D721Med (cell line): ENCODE measurements at places on chromosomes 4 and X.

DNA sequence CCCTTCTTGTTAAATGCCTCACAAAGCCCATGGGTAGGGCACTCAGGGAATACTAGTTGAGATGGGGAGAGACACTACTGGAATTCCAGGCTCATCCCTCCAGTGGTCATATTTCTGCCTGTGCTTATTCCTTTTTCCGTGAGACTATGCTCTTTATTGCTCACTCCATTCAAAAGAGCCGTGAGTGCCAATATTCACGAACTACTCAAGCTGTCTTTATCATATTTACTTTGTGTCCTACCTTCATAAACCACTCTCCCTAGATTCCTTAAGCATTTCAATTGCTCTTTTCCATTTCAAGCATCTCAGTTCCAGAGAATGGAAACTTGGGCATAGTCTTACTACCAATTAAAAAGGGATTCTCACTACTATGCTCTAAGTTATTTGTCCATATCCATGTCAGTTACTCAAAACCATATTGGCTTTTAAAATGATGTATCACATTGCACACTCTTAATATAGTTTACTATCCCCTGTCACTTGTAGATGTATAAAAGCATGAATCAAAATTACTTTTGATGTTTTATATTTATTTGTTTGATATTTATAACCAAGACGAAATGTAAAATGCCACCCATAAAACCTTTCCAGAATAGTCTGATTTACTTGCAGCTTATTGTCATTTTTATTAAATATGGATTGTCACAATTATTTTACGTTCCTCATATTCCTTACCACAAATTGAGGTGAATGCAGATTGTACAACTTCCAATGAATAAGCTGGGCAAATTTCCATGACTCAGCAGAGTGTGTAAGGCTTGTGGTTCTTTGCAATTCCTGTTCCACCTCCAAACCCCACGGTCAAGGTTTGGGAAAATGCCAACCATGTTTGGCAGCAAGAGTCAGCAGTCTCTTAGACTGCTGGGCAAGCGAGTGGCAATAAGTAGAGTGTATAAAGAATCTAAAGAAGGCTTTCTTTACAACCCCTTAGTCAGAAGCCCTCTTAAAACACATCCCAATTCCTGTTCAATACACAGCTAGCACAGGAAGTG lies 24.4 kb downstream of the ENOX2 start:
- no peak for DNase-seq

DNA sequence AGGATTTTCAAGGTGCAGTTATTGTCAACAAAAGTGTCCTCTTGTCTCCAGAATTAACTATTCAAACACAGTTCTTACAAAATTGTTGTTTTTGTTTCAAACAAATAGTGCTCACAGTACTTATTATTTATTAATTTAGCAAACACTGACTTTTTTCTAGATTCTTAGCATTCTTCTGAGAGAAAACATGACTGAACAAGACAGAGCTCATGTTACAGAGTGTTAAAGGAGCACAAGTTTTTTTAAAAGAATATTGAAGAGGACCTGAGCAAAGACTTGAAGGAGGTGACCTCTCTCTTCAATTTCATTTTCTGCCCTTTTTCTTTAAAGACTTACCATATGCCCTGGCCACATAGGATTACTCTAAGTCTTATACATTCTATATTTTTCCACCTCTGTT lies 2220.3 kb upstream of the AGA start:
- DNase-seq: no peak

GRCh38 chrX:13265549-13266132 lies 54.2 kb downstream of the ATXN3L start:
- no peak for DNase-seq

DNA sequence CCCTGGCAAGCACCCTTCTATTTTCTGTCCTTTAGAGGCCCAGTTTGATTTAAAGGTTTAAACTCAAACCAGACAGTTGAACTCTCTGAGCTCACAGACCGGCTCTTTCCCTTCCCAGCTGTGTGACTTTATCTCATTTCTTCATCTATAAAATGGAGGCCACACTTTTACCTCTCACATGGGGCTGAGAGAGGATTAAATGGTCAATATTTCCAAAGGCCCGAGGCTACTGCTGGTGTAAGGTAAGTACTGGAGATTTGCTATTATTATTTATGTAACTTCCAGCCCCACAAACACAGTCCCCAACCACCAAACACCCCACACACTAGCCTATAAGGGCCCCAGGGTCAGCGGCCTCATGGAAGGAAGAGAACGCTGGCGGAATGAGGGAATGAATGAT lies 13.6 kb upstream of the CYTL1 start:
- no peak for DNase-seq

GRCh38 chr4:151948351-151949016 lies 187.7 kb upstream of the GATB start:
- no peak for DNase-seq

- no peak for DNase-seq
Observed at GRCh38 chrX:63764946-63765345, 20.1 kb downstream of the ARHGEF9 start.

- DNase-seq: no peak
Observed at GRCh38 chrX:8987672-8988250, 46.2 kb downstream of the FAM9B start.

DNA sequence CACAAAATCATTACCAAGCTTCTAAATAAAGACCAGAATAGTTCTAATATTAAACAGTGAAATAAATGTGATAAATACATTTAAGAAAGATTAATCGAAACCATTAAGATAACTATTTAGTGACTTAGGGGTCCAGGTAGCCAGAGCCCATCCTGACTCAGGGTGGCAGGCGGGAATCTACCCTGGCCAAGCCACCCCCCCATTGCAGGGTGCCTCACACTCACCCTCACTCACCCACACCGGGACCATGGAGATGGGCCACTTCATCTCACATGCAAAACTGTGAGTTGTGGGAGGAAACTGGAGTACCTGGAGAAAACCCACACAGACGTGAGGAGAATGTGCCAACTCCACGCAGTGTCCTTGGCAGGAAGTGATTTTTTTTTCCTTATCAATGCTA lies 237.6 kb upstream of the HAND2 start:
- DNase-seq: no peak

DNA sequence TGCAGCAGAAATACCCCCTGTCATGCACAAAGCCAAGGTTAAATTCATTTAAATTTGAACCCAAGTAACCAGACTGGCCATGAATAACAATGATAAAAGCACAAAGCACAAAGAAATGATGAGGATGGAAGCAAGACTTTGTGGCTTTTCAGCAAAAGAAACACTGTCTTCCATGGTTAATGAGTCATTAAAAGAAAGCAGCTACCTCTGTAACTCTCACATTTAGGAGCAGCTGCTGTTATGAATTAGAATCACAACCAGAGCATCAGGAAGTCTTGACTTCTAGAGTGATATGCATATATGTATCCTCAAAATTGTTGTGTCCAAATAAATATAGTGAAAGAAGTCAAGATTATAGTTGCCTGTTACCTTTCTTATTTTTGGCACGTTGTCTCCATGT lies 70.7 kb upstream of the RPS6KA6 start:
- no peak for DNase-seq

DNA sequence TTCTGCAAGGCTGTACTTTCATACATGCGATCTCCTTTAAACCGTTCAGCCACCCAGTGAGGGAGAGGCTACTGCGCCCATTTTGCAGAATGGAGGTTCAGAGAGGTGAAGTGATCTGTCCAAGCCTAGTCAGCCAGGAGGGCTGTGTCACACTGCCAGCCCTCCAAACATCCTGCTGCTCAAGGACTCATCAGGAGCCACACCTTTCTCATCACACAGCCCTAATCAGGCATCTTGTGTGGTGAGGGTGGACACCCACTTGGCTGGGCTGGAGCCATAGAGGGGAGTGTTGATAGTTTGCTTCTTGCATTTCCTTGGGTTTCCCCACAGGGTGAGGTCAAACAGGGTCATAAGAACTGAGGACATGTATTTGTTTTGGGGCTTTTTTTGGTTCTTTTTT lies 5.4 kb upstream of the CXCR3 start:
- no peak for DNase-seq

GRCh38 chr4:8907596-8908205 lies 36.1 kb upstream of the HMX1 start:
- no peak for DNase-seq

GRCh38 chr4:185787926-185788679 lies 23.9 kb downstream of the SORBS2 start:
- no peak for DNase-seq

DNA sequence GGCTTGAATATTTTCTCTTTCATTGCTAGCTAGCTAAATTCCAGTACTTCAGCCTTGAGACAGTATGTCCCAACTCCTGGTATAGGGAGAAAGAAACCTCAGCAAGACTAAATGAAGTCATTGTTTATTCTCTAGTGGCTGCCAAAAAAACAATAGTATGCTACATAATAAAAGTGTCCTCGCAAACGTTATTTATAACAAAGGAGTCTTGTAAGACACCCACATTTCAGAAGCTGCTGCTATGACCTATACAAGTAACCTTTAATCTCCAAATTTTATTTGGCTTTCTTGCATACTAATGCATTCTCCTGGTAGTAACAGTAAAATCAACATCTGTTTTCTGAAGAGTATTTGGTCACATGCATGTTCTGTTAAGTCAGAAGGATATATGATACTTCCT lies 28.8 kb downstream of the NEK1 start:
- DNase-seq: no peak

- DNase-seq: no peak
Observed at GRCh38 chrX:121569609-121570008, 522.2 kb downstream of the GLUD2 start.

DNA sequence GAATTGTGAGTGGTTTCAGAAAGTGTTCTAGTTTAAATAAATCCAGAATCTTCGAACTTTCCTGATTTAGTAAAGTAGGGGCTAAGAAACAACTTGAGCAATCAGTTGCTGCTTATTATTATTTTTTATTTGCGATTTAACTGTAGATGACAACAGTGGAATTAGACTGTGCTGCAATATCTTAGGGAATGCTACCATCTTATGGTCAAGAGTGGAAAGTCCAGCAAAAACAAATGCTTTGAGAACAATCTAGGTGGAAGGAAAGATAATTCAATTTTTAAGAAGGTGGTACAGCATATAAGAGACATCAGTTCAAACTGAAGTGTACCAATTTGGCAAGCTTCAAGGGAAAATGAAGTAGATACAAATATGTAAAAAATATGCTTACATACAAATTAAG lies 73.3 kb downstream of the CYLC1 start:
- DNase-seq: no peak

DNA sequence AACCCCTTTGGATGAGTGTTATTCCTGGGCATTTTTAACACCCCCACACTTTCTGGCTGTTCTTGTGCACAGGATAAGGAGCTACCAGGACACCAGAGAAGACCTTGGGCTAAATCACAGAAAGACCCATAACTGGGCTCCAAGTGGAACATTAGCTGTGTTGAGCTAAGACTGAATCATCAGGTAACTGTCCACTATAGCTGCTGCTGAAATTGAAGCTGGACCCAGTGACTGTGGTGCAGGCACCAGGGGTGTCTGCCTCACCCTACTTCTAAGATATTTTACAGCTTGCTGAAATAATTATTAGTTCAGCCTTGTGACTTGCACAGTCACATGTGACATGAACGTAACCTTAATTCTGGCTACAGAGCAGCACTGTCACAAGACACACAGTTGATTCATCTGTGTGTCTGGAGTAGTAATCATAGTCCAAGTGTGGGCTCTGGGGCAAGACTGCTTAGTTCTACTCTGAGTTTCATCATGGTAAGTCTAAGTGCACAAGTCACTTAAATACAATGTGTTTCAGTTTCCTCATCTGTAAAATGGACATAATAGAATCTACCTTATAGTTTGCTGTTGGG lies 127.4 kb downstream of the SLC39A8 start:
- no peak for DNase-seq

- DNase-seq: no peak
Observed at GRCh38 chrX:46575586-46575985, 2.0 kb downstream of the CHST7 start.

GRCh38 chr4:147790412-147790811 lies 58.5 kb downstream of the ARHGAP10 start:
- no peak for DNase-seq

- no peak for DNase-seq
Observed at GRCh38 chr4:183053681-183054080, 45.4 kb upstream of the WWC2 start.

GRCh38 chrX:107716118-107716684 lies 59.4 kb downstream of the TSC22D3 start:
- DNase-seq: peak; percentile 41

DNA sequence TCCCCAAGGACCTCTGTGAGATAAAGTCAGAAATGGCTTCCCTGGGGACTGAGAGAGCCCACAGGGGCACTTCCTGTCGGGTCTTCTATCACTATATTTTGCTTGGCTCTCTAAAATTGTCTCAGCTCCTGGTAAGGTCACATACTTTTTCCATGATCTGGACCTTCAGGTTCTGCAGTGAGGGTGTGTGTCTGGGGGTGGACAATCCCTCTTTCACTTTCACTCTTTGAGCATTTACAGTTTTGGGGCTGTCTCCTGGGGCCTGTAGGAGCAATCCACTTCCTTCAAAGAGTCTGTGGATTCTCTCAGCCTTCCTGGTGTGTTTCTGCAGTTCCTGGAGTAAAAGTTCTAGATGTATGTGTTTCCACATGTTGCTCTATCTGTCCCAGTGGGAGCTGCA lies 335.7 kb downstream of the FSTL5 start:
- DNase-seq: no peak

GRCh38 chr4:176186671-176187395 lies 8.6 kb downstream of the SPATA4 start:
- DNase-seq: no peak

GRCh38 chr4:173410079-173410478 lies 11.2 kb upstream of the SCRG1 start:
- no peak for DNase-seq

GRCh38 chr4:102263024-102263787 lies 82.1 kb downstream of the SLC39A8 start:
- DNase-seq: peak; percentile 18

DNA sequence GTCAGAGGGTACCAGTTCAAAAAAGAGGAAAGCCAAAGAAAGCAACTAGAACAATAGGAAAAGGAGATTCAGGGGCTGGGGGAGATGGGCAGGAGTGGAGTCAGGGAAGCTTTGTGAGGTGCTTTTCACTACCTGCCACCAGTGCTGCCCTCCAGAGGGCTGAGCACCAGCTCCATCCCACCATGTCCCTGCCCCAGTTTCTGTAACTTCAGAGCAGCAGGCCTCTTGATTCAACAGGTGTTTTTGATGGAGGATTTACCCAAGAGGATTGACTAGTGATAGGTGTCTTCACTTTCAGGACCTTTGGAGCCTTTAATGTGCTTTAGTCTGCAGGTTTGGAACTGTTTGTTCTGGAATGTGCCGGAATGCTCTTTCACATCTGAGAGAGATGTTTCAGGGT lies 12.1 kb downstream of the KIT start:
- DNase-seq: no peak

DNA sequence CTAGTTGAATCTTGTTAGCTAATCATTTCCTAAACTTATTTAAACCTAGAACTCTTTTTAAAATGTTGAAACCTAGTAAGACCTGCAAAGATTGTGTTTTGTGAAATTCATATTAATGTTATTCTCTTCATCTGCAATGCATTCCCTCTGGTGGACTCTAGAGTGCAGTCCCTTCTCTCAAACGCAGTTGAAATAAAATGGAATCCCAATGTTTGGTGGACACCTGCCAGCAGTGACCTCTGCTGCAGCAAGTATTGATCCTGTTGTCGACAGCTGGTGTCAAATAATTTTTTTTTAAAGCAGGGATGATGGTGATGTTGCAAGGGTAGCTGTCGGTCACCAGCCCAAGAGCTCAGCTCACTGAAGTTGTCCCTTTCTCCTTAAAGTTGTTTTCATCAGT lies 492.0 kb downstream of the ZIC3 start:
- no peak for DNase-seq
